ENCODE measurements at places on chromosomes 2 and 18. TPM values are rescaled to one million over a fixed set of nuclear protein-coding genes. Genes with fewer than 3 reads are reported as not detected.

GRCh38 chr2:85956646-85957039, 67.9 kb upstream of the ST3GAL5 start:
- DNase-seq: no peak

Gene RNF125
- total RNA-seq: 12.0 TPM

GRCh38 chr2:111711270-111711669, 172.7 kb downstream of the ANAPC1 start:
- no peak for DNase-seq

DNA sequence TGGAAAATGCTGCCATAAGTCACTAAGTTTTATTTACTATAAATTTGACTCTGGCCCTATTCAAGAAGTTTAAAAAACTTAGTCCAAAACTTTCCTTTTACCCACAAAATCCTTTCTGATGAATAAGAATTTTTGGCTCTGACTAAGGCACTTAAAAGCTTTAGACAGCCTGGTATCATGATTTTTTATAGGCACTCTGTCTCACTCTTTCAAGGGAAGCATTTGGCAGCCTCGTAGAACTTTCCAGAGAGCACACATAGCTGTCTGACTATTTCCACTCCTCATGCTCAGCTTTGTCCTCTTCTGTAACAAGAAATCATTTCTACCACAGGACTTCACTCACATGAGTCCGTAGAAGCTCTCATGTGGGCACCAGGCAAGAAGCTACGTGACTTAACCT, 32.3 kb upstream of the XDH start:
- DNase-seq: no peak

DNA sequence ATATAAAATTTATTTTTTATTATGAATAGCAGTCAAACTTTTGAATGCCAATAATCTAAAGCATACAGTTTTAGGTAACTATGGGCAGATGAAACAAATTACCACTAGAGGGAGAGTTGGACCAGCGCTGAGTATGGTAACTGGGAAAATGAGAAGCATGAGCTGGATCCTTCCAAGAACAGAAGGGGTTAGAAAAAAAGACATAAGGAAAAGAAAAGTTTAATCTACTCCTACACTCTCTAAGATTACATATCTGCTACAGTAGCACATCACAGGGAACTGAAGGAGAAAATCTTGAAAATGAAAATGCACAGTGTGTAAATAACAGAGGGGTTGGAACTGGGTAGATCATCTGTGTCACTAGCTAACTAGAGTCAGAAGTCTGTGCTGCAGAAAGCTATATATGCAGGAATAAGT, 15.5 kb downstream of the REG3G start:
- no peak for DNase-seq

Gene NOL4
- total RNA-seq: not detected

GRCh38 chr2:157843935-157844334, 32.2 kb downstream of the ACVR1 start:
- DNase-seq: no peak

Measured in activated naive CD4-positive, alpha-beta T cell treated with anti-CD3 and anti-CD28 coated beads for 36 hours (primary cell).